ENCODE measurements at places on chromosomes 5 and 9. TPM values are rescaled to one million over a fixed set of nuclear protein-coding genes. Genes with fewer than 3 reads are reported as not detected.

The IL13 gene
- not detected for total RNA-seq

The HTR1A gene
- not detected for total RNA-seq

The OR13C4 gene
- total RNA-seq, result not detected

The OGN gene
- total RNA-seq, result not detected

DNA sequence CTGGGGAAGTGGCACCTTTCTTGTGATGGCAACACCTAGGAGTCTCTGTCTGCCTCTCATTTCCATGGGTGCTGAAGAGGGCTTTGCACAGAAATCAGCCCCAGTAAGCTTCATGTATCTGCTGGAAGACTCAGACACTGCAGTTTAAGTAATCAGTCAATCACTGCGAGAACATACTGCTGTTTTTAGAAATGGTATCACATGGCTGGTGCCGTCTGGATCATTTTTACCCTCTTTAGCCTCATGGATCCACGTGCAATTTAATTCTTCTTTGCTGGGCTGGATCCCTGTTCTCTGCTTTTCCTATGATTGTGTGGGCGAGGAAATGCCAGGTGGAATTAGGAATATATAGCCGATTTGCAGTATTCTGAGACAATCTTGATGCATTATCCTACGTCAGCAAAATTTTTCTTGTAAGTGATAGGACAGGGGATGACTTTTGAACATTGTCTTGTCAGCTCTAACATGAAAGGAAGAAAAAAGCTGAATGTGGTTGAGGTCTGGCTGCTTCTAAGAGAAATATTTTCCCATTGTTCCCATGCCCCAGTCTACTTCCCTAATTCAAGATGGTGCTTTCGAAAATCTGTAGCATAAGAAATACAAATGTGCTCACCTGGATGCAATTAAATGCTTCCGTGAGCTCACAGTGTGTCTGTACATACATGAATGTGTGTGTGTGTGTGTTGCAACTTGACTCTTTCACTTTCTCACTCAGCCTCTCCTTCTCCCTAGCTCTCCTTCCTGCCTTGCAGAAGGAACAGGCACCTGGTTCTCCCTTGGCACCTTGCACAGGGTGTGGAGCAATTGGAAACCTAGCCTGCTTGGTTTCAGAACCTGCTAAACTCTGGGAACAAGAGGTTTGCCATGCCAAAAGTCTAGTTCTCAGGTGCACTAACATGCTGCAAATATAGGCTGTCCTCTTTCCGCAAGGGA is 281.6 kb downstream of the NTRK2 start:
- DNase-seq, result peak; percentile 23

- DNase-seq, result no peak
These were observed 1711.9 kb upstream of the CDH9 start for GRCh38 chr5:28750251-28750650.

- no peak for DNase-seq
These were observed 14.0 kb downstream of the STARD4 start for GRCh38 chr5:111498346-111498745.

- no peak for DNase-seq
These were observed 136.5 kb downstream of the PRR16 start for GRCh38 chr5:120600639-120601038.

DNA sequence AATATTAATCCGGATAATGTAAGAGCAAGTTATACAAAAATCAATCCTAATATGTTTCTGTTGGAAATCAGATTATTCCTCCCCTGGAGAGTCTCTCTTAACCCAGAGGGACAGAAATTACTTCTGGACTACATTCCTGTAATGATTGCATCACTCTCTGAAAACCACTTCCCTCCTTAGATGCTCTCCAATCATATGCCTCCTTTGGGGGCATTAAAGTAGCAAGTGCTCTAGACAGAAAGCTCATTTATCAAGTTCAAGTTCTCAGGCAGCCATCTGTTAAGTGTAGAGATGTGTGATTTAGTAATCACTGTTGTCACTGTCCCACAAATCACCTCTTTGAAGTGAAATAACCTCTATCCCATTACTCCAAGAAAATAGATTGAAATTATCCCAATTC is 247.1 kb downstream of the SLCO4C1 start:
- no peak for DNase-seq

- DNase-seq, result no peak
These were observed 146.3 kb downstream of the RORB start for GRCh38 chr9:74643303-74643923.

GRCh38 chr9:113645227-113645977 is 181.9 kb downstream of the RGS3 start:
- DNase-seq, result no peak

DNA sequence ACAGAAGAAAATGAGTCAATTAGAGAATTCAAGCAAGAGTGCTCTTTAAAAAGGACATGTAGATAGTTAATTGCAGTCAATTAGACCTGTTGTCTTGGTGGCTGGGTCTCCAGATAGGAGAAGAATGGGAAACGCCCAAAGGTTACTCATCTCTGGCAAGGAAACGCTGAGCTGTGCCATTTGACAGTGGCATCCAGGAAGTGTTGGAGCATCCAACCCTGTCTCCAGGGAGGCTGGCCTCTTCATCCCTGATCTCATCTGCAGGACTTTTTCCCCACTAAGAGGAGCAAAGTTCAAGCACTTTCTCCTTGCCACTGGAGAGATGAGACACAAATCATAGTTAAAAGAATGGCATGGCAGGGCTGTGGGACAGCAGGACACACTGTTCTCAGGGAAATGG is 111.7 kb upstream of the MSX2 start:
- DNase-seq, result no peak

GRCh38 chr5:95487880-95488279 is 66.9 kb downstream of the SKIC3 start:
- DNase-seq, result no peak

DNA sequence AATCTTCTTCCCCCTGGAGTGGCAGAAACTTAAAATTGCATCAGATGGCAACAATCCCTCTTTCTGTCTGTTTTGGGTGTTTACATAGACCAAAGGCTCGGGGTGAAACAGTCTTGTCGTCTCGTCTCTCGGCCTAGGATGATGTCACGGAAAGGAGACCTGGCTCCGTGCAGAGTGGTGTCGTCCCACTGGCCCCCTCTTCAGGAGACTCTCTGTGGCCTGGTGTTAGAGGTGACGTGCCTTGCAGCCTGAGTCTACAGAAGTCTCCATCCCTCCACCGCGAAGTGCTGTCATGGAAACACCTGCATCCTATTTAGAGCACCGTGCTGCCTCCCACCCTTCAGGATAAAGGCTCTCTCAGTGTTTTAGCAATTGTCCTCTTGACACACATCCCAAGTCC is 409.7 kb downstream of the IRX1 start:
- no peak for DNase-seq

Data from G401 (cell line).